Activated gamma-delta T cell treated with Interleukin-2 at 50 U/mL for 16 hours (primary cell): ENCODE measurements at places on chromosomes 6 and 20.

- DNase-seq: no peak
These were observed 12.5 kb downstream of the ZNF391 start for GRCh38 chr6:27400877-27401642.

GRCh38 chr6:97925504-97925903 lies 642.5 kb upstream of the MMS22L start:
- no peak for DNase-seq

DNA sequence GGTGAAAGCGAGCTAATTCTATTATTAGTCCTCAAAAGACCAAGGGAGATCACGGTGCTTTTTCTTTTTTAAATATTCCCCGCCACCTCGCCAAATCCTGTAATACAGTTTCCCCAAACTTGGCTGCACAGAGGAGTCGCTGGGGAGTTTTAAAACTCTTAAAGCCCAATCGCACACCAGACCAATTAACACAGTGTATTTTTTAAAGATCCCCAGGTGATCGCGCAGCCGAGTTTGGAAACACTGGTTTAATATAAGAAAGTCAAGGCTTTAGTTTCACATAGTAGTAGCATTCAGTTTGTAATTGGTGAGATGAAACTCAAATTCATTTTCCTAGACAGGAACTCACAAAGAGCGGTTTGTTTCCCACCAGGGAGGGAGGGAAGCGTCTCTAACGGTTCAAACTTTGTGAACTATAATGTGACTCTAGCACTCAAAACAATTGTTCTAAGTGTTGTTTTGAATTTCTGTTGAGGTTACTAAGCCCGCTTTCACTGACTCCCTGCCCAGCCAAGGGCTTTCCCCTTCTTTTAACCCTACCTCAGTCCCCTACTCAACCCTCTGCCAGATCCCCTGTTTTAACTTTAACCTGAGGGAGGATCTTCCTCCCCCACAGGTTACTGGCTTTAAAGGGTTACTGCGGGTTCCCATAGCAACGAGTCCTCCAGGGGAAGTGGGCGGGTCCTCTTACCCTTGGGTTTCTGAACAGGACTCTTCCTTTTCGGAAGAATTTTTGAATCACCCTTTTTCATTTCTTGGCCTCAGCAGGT lies 25.7 kb upstream of the BTBD3 start:
- DNase-seq: peak; percentile 30

DNA sequence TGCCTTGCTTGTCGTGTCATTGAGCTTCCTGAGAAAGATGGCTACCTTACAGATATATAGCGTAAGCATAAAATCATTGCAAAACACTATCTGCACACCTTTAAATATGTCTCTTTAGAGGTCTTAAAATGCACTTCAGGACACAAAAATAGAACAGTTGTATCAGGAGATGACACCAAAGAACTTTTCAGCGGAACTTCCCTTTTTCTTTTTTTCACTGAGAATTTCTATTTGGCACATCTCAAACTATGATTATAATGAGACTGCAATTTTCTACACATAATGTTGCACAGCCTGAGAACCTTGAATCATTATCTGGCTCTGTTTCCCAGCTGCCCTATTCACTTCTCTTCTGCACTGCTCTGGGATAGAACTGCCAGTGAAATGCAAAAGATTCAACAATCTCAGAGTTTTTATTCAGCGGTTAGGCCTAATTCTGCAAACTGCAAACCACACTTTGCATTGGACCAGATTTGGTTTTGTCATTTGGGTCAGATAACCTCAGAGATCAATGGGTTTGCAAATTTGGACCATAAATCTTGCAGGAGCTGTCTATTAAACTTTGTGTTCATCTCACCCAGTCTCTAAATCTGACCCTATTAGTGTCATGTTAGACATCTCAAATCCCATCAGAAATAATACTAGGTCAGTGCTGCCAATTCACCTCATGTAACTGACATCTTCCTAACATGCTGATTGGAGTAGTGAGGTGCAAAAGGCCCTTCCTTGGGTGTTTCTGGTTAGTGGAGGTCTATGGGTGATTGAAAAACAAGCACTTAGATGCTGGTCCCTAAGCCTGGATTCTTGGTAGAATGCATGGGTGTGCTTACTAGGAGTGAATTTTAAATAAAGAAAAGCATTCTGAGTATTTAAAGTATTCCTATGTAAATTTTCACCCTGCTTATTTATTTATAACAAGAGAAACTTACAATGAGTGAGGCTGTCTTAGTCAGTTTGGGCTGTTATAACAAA lies 382.7 kb downstream of the UTRN start:
- DNase-seq: no peak

DNA sequence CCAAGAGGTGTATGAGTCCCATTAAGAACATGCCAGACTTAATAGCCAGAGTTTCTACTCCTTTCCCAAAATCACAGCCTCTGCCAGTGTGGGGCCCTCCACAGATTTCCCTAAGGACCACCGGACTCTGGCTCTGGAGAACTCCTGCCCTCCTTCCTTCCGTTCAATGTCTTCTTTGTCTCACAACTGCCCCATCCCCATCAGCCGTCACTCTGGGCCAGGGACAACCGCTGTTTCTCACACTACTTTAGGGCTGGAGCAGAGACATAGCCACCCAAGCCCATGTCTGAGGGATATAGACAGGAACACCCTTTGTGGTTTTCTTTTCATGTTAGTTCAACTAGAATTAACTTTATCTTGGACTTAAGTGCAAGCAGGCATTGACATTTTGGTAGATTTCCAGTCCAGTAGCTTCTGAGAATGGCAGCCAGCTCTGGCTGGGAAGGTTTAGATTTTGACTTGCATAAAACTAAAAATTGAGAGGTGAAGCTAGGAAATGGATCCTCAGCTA lies 6.7 kb upstream of the ACSS1 start:
- DNase-seq: no peak
